ENCODE measurements at places on chromosomes 4 and X. TPM values are rescaled to one million over a fixed set of nuclear protein-coding genes. Genes with fewer than 3 reads are reported as not detected.

DNA sequence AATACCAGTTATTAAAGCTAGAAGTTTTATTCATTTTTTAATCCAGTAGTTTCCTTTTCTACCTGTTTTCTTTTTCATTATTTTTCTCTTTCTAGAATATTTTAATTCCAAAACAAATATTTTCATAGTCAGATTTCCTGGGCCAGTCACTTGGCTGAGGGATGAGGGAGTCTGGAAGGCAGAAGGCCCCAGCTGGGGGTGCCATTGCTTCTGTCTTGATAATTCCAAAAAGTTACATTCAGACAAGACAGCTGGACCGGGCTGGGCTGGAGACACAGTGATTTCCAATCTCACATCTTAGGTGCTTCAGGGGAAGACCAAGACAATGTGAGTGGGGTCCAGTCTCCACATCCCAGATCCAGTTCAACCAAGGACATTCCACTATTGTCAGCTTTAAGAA lies 263.5 kb downstream of the TMA16 start:
- no peak overlapping the region for H3K27ac ChIP-seq
- no peaks in the 10 kb centered on the region for H3K4me1 ChIP-seq
- H3K36me3 ChIP-seq = no peaks in the 10 kb centered on the region
- H3K4me3 ChIP-seq = no peak overlapping the region
- no peaks in the 10 kb centered on the region for H3K27me3 ChIP-seq

DNA sequence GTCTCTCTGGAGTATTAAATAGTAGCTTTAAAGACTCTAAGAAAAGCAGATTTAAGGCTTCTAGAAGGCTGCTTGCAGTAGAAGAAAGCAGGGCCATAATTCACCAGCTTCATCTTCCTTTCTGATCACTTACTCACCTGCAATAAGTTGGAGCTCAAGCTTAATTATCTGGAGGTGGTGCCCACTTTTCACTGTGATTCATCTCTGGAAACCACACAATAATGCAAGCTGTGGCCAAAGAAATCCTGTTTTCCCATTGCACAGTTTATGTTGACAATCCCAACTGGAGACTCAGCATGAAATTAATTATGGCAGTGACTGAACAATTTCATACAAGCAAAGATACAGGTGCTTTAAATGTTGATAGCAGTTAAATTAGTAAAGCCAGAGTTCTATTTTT lies 14.7 kb downstream of the CWH43 start:
- no peaks in the 10 kb centered on the region for H3K36me3 ChIP-seq
- H3K4me1 ChIP-seq = no peaks in the 10 kb centered on the region
- H3K27ac ChIP-seq = no peak overlapping the region

- H3K36me3 ChIP-seq = no peaks in the 10 kb centered on the region
- H3K27me3 ChIP-seq = no peaks in the 10 kb centered on the region
- peaks cover 15% of the 10 kb centered on the region for H3K4me1 ChIP-seq
- no peak for DNase-seq
These were observed 3.4 kb downstream of the UGT2B17 start for GRCh38 chr4:68572653-68573170.

SMPX gene
- total RNA-seq = not detected

F8 gene
- 1.6 TPM for total RNA-seq

GAB1 gene
- total RNA-seq = 13.4 TPM

BGN gene
- total RNA-seq = not detected

LETM1 gene
- 47.2 TPM for total RNA-seq

MAOA gene
- total RNA-seq = 3.3 TPM
